ENCODE measurements at places on chromosomes 13 and 19.

DNA sequence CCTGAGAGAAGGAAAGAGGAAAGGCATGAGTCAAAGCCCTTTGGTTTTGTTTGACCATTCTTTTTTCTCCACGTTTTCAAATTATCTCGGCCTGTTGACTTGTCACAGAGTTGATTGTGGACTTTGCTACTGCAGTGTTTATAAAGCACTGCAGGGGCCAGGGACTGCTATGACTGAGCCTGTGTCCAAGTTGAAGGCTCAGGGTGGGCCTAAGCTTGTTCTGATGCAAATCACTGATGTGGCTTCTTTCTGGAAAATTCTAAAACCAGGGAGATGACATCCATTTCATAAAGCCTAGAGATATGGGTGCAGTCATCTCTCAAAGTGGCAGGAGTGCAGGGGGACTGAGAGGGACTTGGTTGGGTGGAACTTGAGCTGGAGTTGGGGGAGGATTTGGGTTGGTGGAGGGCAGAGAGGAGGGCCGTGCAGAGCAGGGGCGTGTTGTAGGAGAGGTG lies 1.2 kb upstream of the CXCL17 start:
- DNase-seq, result no peak

- no peak for DNase-seq
Measured at GRCh38 chr13:49604570-49604969, 19.2 kb upstream of the RCBTB1 start.

GRCh38 chr19:4518345-4519171 lies at the start of gene PLIN4:
TSS of gene PLIN4 (minus strand) at chr19:4518486. CDS start at chr19:4518272, 214 bp downstream.
- DNase-seq, result no peak

DNA sequence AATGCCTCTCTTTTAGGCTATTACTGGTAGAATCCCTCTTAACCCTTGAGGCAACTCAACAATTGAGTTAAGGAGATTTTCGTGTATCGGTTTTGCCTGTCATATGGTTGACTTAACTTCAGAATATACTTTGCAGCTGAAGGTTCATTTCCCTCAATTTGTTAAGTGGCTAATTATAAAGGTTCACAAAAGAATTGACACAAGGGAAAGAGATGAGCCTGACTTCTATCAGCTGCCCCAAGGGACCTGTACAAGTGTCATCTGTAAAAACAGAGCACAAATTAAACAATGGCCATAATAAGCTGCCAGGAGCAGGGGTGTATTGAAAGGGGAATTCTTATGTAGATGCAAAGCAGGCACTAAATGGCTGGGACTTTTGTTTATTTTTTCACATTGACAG lies 334.8 kb upstream of the OBI1 start:
- no peak for DNase-seq

- DNase-seq, result no peak
Measured at GRCh38 chr19:28934631-28935030, 278.3 kb downstream of the UQCRFS1 start.

All from SW 1271 (cell line).